Brain (organoid and tissue), 16 donors: ENCODE measurements at places on chromosomes 6 and 20. TPM values are rescaled to one million over a fixed set of nuclear protein-coding genes. Genes with fewer than 3 reads are reported as not detected.
A peak's percentile ranks its signal among the peaks of the same experiment; 100 is the strongest.

DNA sequence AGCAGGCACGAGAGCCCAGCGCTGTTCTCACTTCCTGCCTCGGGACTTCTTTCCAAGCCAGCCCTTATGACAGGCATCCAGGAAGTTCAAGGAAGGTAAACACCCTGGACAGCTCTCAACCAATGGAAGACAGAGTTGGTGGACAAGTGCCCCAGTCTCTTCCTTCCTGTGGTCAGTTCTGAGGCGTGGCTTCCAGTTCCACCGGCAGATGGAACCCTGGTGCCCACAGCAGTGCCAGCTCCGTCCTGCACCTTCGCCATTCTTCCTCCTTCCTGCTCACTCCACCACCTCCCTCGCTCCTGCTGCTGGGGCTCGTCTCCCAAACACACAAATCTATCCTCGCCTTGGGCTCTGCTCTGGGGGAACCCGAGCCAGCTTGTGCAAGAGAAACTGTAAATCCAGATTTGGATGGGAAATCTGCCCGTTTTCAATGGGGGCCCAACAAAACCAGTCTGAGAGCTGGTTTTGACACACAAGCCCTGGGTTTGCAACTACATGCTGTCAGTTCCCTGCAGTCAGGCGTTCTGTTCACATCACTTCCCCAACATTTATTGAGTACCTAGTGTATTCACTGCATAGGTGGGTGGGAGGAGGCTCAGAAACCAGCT lies 162.7 kb downstream of the GRM4 start:
- peak; percentile 57 for DNase-seq

DNA sequence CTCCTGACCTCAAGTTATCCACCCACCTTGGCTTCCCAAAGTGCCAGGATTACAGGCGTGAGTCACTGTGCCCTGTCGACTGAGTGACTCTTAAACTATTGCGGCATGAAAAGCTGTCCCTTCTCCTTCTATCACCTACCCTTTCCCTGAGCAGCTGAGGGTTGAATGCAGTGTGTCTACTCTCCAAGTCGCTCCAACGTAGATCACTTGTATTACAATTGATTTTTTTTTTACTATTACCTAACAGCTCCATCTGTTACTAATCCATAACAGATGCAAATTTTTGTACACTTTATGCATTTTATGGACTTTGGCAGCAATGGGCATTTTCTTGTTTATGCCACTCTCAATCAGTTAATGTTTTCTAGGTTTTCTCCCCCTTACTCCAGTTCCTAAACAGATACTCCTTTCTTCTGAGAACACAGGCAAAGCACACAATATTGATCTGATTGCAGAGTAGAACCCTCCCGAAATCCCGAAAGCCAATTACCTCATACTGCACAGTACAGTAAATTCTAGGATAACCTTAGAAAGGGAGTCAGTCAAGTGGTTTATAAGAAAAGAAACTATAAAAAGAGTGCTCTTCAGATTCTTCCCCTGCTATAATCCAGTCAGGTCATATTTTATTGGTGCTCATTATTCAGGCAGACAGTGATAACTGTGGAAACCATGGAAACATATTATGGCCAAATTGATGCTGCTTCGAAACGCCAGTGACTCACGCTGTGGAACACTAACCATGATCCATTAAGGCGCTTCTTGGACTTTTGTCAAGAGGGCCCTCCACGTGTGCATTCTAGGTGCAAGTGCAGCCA lies 273.0 kb downstream of the ADGB start:
- DNase-seq = peak; percentile 13

DNA sequence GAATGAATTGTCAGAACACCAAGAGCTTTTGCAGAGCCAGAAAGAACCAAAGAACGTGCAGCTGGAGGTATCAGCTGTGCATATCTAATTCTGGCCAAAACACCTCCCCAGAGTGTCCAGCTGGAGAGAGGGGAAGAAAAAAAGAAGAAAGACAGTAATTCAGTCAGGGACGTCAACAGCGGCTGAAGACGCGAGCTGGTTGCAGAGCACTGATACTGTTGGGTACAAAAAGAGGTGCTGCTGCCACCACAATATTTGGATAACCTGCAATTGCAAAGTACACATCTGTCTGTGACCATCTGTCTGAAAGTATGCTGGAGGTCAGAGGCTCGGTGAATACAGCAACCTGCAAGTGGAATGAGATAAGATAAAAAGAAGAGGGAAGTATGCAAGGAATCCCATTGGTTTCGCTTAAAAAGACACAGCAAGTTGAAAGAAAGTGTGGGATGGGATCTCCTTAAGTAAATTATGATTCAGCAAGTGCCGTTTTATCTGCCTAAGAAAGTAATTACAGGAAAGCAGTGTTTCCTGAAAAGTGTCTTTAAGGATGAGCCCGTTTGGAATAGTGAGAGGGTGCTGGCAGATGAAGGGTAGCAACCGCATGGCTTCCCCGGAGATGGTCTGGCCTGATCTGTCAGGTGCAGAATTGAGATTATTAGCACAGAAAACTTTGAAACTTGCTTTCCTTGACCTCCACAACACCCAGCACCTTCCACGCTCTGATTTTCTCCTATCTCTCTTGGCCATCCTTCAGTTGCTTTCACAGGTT lies 189.9 kb upstream of the PRDM1 start:
- DNase-seq = no peak

DNA sequence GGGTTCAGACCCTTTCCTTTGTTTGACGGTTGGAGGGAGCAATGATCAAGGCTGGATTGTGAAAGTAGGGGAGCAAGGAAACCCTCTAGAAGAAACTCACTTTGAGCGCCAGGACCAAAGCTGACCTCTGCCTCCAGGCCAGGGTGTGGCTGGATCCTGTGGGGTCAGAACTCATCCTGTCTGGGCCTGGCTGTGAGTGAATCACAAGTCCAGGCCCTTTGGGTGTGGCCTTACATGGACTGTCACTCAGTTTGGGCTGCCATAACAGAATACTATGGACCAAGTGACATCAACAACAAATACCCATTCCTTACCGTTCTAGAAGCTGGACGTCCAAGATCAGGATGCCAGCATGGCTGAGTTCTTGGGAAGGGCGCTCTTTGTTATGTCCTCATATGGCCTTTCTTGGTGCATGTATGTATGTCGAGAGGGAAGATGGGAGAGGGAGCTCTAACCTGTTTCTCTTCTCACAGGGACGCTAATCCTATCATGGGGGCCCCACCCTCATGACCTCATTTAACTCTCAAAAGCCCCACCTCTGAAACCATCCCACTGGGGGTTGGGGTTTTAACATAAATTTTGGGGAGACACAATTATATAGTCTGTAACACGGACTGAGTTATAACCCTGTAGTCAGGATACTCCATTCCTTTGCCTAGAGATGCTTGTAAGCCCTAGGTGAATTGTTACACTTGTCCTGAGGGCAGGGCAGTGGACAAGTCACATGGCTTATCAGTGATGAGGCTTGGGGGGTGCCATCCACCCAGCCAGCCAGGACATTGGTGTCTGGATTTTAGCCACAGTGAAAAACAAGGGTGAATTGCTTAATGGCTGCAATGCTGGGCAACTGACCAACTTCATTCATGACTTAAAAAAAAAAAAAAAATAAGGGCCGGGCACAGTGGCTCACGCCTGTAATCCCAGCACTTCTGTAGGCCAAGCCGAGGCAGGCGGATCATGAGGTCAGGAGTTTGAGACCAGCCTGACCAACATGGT lies 80.0 kb downstream of the TRMT11 start:
- no peak for DNase-seq

DNA sequence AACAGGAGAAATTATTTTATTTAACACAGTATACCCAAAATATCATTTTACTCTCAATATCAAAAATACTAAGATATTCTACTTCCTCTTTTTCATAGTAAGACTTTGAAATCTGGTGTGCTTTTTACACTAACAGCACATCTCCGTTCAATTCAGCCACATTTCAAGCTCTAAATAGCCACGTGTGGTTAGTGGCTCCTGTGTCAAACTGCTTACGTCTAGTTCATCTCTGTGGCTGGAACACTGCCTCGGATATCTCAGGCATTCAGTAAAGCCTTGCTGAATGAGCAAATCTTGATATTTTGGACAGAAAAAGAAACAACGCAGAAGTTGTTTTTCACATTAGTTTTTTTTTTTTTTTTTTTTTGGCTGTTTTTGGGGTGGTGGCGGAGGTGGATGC lies 136.1 kb downstream of the EYA4 start:
- no peak for DNase-seq

DNA sequence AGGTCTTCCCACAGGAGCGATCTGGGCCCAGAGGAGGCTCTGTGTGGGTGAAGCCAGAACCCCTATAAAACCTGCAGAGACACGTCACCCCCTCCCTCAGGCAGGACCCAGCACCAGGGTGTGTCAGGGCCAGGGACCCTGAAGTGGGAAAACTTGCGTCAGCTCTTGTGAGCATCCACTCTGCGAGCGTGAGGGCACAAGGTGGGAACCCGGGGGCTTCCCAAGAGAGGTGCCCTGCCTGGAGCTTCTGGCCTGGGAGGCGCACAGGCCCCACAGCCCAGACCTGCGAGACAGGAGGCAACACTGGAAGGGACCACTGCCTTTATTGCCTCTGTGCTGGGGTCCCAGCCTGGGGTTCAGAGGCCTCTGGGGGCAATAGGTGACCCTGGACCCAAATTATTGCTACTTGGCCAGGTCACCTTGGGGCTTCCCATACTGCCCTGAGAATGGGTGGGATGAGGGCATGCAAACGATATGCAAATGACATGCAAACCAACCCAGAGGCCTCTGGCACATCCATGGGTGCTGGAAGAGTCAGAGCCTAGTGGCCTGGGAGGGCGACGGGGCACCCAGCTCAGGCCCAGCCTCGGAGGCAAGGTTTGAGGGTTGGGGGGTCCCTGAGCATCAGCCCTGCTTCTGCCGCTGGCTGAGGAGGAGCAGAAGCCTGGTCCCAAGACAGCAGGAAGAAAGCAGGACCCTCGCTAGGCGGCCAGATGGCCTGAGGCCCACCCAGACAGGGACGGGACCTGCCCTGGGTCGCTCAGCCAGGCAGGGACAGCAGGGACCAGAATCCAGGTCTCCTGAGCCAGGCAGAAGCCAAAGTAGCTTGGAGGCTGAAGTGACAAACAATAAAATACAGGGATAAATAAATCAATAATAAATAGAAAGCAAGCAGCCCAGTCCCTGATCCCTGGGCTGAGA lies 5.1 kb upstream of the C20orf144 start:
- DNase-seq = no peak

- no peak for DNase-seq
These were observed 1115.6 kb upstream of the CITED2 start for GRCh38 chr6:140490081-140490480.

DNA sequence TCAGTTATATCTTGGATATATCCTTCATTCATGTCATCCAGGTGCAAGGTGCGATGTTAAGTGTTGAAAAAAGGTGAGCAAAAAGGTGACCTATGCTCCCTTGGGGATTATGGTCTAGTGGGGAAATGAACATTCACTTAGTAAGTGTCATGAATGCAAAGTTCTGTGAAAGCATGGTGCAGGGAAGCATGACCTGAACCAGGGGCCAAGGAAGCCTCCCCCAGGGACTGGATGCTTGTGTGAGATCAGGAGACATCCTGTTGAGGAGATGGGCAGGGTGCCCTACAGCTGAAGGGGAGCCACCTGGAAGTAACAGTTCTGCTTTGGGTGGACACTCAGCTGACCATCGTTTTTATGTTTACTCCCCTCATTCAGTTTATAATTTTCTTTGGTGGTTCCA lies 179.5 kb downstream of the SYNDIG1 start:
- DNase-seq = no peak

The RIPOR3 gene
- 0.29 TPM for polyA plus RNA-seq
